Activated CD4-positive, alpha-beta T cell treated with anti-CD3 and anti-CD28 coated beads, Interleukin-2, amount 50 U/mL, for 48 hours (primary cell): ENCODE measurements at places on chromosomes 2 and 18.

DNA sequence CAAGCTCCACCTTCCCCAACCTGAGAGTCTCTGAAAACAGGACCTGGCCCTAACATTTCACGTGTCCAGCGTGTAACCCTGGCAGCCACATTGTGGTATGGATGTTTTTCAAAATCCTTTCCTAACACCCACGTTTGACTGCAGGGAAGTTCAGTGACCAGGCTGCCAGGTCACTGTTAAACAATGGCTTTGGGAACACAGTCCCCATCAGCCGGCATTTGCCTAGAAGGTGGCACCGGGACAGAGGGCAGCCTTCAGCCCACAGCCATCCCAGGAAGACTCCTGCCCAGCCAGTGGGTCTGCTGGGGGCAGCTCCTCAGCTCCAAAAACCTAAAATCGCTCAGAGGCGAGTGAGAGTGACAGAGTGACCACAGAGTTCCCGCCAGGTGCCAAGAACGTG, 140.2 kb downstream of the SH3BP4 start:
- DNase-seq: no peak

GRCh38 chr2:199914372-199914958, 3.4 kb downstream of the C2orf69 start:
- no peak for DNase-seq

GRCh38 chr2:65960953-65961352, 474.0 kb upstream of the MEIS1 start:
- DNase-seq: no peak

DNA sequence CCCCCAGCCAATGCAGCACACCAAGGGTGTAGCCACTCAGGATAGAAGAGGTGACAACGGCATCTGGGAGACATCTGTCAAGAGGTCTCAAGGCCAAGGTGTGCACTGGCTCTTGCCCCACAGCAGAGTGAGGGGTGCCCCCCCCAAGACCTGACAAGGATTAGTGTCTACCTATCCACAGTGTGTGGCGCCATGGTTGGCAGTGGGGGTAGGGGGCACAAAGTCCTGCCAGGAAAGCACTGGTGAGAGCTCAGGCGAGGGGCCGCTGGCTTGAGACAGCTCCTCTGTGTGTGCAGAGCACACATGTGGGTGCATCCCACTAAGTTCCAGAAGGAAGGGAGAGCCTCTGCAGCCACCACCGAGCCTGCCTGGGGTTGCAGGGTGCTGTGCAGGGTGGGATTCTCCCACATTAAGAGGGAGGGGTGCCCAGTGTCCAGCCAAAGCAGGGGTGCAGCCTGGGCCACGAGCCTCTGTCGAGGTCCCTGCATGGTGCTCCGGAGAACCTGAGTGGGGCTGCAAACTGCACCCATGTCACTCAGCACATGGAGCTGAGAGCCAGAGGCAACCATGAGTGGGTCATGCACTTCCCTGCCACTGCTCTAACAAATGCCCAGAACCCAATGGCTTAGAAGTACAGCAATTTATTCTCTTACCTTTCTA, 311.2 kb upstream of the HDAC4 start:
- no peak for DNase-seq

DNA sequence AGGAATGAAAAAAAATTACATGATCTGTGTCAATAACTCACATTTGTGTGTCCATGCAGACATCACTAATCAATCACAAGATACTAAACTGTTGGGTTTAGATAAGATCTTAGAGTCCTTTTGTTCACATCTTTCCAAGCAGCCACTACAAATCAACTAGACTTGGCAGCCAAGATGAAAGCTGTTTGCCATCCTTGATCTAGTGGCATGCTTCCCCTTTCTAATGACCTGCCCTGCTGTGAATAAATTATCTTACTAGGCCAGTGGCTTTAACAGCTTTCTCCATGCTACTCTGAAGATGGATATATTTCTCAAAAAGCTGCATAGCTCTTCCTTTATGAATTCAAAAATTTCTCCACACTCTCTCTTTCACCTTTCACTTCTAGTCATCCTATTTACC, 1338.0 kb upstream of the ACVR2A start:
- DNase-seq: no peak

- DNase-seq: no peak
These were observed 189.4 kb downstream of the MSH2 start for GRCh38 chr2:47592381-47592780.

GRCh38 chr2:224751996-224752698, 36.0 kb upstream of the CCDC195 start:
- DNase-seq: no peak

- DNase-seq: peak; percentile 29
These were observed 165.6 kb downstream of the SMAD7 start for GRCh38 chr18:48785091-48785614.

DNA sequence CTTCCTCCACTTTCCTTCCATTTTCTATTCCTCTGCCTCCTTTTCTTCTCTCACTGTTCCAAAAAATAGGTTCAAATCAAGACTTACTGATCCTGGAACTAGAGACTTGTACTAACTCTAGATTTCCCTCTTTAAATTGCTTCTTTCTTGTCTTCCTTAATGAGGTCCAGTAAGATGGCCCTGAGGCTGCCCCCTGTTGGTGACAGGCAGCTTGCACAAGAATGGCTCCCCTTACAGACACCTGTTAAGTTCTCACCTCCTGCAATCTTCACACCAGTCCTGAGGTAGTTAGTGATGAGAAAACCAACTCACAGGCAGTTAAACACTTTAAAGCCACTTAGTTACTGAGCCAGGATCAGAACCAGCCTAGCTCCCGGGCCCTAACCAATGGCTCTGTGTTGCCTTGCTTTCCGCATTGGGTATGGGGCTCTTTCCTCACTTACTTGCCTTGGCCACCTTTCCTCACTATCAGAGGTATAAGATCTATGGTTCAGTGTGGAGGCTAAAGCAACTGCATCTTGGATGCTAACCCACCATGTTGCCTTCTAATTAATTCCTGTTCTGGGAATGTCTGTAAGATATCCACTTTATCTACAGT, 130.6 kb downstream of the AKAIN1 start:
- DNase-seq: peak; percentile 26

DNA sequence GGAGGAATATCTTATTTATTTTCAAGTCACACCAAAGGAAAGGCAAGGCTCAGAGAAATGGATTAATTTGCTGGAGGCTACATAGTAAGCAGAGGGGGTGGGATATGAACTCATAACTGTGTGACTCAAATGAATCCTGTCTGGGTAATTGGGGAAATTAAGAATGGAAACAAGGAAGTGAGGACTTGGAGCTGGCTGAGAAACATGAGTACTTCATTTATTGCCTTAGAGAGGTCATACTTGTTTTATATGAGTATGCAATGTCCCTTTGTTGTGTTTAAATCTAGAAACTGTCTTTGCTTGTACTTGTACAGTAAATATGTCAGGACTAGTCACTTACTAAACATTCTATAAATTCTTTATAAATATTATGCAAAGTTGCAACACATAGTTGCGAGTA, 2166.7 kb upstream of the PIK3C3 start:
- no peak for DNase-seq

GRCh38 chr2:56185582-56186046, 1.8 kb downstream of the CCDC85A start:
- DNase-seq: no peak

GRCh38 chr2:102951249-102951648, 189.4 kb downstream of the TMEM182 start:
- DNase-seq: no peak

- no peak for DNase-seq
These were observed 297.7 kb upstream of the DOK6 start for GRCh38 chr18:69102959-69103358.

GRCh38 chr2:101386599-101387150, 628 bp downstream of the CREG2 start:
- DNase-seq: no peak

DNA sequence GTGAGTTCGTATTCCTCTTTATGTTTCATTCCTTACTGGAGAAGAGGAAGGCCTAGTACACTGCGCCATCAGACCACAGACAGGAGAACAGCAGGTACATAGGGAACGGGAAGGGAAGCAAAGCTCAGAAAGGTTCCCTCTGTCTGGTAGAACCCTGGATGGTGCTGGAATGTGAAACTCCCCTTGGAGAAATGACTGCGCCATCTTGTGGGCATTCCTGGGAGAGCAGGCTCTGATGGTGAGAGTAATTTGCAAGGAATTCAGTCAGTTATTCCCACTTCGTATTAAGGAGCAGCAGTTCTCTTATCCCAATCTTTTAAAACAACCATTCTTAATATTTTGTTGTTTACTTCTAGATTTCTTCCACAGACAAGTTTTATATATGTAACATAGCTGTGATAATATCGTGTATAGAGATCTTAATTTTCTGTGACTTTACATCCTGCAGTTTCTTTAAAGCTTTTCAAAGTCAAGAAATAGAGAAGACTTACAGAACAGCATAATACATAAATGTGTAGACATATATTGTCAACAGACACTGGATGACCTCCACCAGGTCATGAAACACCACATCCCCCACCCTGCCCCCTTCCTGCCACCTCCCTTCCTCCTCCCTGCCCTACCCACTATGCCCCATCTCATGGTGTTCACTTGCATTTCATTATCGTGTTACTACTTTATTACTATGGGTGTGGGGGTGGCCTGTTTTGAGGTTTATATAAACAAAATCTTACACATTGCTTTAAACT, 83.9 kb downstream of the ARHGEF4 start:
- peak; percentile 73 for DNase-seq

DNA sequence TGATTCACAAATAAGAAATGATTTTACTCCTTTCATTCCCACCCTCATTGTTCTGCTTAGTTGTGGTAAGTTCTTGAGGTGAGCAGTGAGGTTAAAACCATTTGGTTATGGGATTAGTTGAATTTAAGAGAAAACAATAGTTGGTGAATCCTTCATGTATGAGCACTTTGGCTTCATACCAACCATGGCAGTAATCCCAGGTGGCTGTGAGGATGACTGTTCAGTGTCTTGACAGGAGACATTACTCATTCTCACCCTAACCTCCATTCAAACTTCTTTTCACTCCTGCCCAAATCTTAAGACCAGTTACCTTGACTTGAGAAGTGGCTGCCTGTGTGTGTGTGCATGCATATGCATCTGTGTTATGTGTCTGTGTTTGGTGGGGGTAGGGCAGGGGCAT, 143.1 kb downstream of the SETBP1 start:
- DNase-seq: no peak

DNA sequence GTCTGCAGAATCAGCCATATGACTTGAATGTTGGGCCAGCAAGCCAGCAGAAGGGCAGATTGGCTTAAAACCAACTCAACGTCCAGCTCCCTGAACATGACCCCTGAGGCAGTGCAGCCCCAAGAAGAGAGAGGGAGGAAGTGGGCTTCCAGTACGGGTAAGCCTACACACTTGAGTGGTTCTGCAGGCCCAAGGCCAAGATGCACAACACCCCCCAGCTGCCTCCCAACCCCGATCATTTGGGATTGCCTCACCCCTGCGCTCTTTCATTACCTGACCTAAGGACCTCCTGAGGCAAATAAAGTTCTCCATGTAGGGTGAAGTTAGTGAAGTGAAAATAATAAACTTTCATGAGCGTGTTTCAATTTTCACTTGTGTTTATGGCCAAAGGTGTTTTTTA, 536.0 kb downstream of the TNS1 start:
- DNase-seq: no peak

DNA sequence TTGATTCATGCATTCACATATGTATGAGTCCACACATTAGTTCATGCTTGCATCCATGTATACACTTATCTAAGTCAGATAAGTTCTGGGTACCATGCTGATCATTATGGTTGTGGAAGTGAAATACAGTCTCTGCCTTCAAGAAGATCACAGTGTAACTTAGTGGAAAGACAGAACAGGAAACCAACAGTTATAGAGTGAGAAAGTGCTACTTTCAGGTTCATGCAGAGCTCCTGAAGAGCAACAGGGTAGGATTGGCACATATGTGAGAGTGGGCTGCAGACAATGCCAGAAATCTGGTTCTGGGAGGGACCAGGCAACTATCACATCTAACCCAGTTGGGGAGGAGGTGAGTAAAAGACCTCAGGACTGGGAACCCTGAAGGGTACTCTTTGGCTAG, 35.4 kb upstream of the PGAP1 start:
- no peak for DNase-seq

GRCh38 chr2:191642541-191642940, 35.4 kb upstream of the NABP1 start:
- DNase-seq: no peak

DNA sequence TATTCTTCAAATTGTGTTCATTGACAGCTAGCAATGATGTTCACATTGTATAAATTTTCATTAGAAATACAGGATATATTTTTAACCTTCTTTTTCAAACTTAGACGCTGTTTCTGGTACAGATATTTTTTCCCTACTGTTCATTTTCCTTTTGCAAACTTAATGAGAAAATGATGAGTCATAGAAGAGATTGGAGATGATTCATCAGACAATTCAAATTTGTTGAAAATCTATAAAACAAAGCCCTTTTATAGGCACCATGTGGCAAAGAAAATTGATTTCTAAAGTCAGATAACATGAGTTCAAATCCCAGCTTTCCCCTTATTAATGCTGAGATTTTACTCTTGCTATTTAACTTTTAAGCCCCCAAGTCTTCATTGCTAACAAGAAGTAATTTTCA, 728.8 kb upstream of the DDX18 start:
- no peak for DNase-seq

GRCh38 chr2:197113275-197113711, 186.8 kb upstream of the PGAP1 start:
- no peak for DNase-seq

DNA sequence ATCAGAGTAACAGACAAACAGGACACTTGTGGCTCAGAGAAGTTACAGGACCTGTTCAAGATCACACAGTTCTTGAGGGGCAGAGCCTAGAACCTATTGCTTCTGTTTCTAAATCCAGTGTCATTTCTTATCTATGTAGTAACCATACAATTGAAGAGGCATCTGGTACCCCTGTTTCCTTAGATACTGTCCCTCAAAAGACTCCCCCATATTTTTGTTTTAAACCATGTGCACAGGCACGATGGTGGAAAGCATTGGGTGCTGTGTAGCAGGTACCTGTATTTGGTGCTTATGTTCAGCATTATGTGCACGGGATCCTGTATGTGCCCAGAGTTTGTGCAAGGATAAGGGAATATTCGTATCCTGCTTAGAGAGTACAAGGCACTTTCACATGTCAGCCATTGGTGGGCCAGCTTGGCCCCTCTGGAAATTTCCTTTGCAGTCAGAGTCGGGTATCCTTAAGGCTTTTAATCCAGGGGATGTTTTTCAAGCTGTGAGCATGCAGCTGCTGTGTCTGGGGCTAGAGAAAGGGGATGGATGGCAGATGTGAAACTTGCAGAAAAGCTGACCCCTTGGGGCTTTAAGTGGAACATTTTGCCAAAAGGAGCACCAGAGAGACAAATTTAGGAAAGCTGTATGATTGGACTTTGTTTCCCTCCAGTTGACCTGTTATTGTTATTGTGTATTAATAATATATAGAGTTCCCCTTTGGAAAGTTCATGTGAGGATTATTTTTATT, 2.1 kb downstream of the LBH start:
- peak; percentile 7 for DNase-seq

- no peak for DNase-seq
These were observed 634.6 kb upstream of the SLC39A10 start for GRCh38 chr2:195022508-195022830.

- no peak for DNase-seq
These were observed 53.9 kb downstream of the ANKMY1 start for GRCh38 chr2:240503848-240504247.
